ENCODE measurements at places on chromosomes 6 and 20.

- no peak for DNase-seq
Measured at GRCh38 chr6:169963581-169964297, 212.3 kb downstream of the ERMARD start.

DNA sequence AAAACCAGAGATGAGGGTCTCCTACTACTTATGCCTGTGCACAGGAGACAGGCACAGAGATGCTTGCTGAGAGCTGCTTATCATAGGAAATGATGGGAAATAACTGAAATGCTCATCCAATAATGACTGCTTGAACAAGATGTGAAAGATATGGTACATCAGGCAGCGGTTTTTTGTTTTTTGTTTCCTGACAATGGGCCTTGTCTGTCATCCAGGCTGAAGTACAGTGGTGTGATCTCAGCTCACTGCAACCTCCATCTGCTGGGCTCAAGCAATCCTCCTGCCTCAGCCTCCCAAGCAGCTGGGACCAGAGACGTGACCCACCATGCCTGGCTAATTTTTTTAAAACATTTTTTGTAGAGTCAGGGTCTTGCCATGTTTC is 1.2 kb upstream of the RIPOR3 start:
- no peak for DNase-seq

DNA sequence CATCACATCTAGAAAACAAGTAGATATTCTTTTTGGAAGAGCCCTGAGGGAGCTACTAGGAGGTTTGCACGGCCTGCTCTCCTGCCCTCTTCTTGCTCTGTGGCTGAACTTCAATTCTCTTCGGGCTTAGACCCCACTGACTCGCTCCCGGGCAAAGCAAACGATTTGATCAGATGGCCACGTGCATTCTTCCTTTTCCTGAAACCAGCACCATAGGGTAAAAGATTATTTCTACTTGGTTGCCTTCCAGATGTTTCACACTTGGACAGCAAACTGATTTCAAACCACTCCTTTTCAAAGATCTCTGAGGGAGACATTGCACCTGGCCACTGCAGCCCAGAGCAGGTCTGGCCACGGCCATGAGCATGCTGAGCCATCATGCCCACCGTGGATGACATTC is at the start of gene SLC22A1:
Gene SLC22A1, plus strand, starts transcription at position 258 of the 400 bp plus-strand sequence. Its CDS starts 121 bp downstream, at position 379.
- no peak for DNase-seq

GRCh38 chr6:1577146-1577680 is 32.5 kb upstream of the FOXC1 start:
- DNase-seq: no peak

GRCh38 chr20:43681468-43681942 is 14.6 kb downstream of the MYBL2 start:
- DNase-seq: peak; percentile 47

DNA sequence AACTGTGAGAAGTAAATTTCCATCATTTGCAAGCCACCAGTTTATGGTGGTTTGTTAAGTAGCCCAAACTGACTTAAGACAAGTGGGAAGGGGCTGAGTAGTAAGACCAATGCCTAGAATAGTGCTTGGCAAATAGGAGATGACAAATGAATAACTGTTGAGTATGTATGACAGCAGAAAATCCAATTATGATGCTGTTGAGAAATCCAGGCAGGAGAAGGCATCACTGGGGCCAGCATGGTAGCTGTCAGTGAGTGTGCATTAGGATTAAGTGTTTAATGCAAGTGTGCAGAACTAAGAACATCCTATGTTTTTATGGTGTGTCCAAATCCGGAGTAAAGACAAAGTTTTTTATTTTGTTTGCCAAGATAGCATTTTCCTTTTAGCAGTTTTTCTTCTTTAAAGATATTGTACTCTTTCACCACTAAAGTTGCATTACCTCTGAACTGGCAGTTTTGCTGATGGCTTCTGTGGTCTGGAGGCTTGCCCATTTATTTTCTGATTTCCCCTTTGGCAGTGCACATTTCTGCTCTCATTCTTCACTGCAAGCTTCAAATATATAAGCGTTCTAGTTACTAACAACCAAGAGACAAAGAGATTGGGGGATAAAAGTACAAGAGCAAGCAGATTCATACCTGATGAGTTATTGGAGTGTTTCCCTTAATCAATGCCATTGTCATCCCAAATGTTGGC is 289.7 kb downstream of the KCNQ5 start:
- DNase-seq: no peak

- no peak for DNase-seq
Measured at GRCh38 chr6:11278207-11278559, 45.7 kb upstream of the NEDD9 start.

DNA sequence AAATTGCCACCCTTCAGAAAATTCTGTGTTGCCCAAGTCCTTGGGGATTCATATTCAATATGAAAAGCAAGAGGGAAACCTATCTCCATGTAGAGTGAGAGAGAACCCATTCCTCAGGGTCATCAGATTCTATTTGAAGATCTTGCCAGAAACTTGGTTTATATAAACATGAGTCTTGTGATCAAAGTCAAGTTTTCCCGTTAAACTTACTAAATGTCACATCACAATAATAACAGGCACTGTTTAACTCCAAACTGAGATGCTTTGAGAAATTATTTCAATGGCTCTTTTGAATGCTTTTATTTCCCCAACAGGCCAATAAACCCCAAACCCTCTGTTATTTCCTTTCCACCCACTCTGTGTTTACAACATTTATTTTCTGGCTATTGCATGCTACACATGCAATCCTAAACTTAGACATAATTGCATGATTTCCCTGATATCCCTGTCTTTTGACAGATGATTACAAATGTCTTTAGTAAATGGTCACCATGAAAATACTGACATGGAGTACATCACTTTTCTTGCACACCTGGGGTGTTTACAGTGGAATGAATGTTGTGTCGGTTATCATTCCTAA is 31.1 kb upstream of the SSTR4 start:
- DNase-seq: no peak

DNA sequence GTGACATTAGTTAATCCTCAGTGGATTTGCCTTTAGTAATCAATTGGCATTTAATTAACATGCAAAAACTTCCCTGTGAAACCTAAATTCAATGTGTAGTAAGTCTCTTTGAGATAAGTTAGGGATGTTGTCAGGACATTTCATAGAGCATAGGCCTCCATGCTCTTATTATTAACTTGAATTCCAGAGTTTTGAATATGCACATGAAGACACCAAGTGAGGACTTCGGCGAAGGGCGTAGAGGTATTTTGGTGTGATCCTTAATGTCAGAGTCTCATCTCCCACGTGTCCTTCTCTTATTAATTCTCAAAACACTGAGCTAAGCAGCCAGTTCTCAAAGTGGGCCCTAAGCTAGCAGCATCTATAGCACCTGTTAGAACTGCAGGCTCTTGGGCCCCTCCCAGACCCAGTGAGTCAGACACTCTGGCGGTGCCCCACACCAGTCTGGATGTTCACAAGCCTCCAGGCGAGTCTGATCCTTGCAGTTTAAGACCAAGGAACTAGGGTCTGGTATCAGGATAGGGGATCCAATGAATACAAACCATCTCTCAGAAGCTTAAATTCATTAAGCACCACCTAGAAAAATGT is 292.1 kb downstream of the QKI start:
- peak; percentile 24 for DNase-seq

DNA sequence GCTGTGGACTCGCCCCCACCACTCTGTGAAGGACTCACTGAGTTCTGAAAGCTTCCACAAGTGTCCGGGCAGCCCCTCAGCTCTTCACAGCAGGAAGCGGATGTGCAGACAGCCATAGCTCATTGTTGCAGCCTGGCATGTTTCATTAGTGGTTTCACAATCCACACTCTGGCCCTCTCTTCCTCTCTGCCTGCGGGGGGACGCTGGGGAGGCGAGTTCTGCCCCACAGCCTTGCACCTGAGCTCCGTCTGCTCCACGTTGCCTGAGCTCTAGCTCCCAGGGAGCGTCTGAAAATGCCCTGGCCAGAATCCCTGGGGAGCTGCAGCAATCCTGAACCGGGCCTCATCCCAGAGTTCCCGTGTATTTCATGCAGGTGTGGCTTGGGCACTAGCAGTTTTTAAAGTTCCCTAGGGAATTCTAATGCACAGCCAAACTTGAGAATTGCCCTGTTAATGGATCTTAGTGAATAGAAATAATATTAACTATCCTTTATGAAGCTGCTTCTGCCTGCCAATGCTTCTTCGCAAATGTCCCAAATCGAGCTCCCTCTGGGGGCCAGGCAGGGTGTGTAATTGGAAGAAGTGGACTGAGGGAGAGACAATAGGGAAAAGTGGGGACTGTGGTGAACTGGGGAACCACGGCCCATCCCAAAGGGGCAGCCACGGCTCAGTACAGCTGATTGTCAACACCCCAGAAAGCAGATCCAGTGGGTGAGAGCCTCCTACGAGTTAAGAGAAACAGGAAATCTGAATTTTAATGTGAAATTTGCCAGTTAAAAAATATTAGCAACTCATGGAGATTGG is 51.5 kb downstream of the CTCFL start:
- DNase-seq: no peak

DNA sequence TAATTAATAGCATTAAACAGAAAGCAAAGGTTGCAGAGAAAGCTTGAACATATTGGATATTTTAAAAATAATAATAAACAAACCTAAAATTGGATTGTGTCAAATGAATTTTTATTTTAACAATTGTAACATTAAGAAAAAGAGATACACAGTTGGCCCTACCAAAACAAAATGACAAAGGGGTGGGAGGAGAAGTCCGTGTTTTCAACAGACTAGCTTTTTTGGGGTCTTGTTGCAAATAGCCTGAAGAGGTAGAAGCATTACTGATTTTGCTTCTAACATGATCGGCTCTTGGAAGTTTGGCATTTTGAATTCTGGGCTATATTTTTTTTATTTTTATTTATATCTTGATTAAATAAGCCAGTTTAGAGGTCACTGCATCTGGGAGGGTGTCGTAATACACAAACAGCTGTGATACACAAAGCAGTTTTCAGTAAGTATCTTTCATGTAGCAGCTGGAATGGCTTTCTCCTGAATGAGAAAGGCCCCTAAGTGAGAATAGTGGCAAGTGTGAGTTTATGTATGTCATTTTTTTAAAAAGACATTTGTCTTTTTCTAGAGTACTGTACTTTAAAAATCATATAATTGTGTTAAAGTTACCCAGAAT is 85.5 kb upstream of the ZNF217 start:
- DNase-seq: no peak

GRCh38 chr6:28349344-28349891 is 329 bp upstream of the ZKSCAN3 start:
- no peak for DNase-seq

DNA sequence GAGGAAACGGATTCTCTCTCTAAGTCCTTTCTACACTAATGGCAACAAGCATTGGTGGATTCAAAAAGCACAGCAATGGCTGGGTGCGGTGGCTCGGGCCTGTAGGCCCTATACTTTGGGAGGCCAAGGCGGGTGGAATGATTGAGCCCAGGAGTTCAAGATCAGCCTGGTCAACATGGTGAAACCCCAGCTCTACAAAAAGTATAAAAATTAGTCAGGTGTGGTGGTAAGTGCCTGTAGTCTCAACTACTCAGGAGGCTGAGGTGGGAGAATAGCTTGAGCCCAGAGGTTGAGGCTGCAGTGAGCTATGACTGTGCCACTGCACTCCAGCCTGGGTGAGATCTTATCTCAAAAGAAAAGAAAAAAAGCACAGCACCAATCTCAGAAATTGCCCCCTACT is 19.3 kb downstream of the PAQR8 start:
- DNase-seq: no peak

GRCh38 chr6:25137916-25138232 is 141.3 kb upstream of the CARMIL1 start:
- no peak for DNase-seq

DNA sequence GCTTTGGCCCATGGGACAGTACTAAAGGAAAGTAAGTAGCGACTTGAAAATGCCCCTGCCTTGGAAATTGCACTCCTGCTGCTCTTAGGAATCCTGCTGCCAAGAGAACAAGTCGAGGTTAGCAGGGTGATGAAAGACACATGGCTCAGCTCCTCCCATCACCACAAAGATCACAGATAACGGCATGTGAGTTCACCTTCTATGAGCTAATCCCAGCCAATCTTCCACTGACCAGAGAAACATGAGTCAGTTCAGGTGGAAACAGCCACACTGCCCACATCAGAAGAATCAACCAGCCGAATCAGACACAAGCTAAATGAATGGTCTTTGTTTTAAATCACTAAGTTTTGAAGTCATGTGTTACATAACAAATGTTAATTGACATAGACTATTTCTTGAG is 106.3 kb downstream of the PRKN start:
- no peak for DNase-seq

DNA sequence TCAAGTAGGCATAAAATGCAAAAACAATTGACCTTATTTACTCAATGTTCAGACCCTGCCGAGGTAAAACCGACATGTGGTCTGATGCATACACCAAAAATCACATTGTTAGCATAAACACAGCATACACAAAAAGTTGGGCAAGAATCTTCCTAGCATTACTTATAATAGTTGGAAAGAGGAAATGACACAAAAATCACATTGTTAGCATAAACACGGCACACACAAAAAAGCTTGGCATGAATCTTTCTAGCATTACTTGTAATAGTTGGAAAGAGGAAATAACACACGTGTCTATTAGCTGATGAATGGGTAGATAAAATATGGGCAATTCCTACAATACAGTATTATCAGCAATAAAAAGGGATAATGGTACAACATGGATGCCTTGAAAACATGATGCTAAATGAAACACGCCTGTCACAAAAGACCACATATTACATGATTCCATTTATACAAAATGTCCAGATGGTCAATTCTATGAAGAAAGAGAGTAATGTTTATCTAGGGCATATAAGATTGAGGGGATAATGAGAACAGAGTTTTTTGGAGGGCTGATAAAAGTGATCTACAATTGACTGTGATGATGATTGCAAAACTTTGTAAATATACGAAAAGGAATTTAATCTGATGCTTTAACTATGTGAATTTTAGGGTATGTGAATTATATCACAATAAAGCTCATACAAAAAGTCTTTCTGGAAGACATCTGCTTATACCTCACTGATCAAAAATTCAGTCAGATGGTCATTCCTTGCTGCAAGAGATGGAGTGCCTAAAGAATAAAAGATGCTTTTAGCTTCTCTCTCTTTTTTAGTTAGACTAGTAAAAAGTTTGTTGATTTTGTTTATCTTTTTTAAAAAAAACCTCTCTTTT is 1019.5 kb upstream of the CITED2 start:
- DNase-seq: no peak

DNA sequence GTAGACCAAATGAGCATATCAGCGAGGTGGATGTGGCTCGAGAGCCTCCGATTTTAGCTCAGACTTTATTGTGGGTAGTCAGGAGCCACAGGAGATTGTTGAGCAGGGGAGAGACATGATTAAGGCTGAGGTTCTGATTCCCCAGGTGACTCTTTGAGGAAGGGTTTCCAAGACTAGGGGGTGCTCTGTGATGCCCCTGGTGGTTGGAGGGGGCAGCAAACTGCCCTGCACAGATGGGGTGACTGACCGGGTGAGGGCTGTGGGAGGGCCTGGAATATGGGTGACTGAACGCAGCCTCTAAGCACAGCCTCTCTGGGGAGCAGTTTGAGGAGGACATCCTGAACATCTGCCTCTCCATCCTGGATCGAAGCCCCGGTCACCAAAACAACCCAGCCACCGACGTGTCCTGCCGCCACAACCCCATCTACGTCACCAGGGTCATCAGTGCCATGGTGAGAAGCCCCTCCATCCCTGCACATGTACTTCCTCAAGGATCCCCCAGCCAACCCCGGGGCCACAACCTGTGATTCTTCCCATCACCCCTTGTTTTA is 17.0 kb downstream of the TGM6 start:
- DNase-seq: no peak

- no peak for DNase-seq
Measured at GRCh38 chr6:46236752-46237151, 66.0 kb upstream of the ENPP5 start.

- DNase-seq: no peak
Measured at GRCh38 chr6:149057464-149057840, 260.1 kb upstream of the TAB2 start.

- peak; percentile 47 for DNase-seq
Measured at GRCh38 chr6:117389227-117390057, 36.3 kb downstream of the ROS1 start.

- no peak for DNase-seq
Measured at GRCh38 chr6:53721766-53722165, 56.2 kb upstream of the KLHL31 start.

Measured in DMS53 (cell line).